ENCODE measurements at places on chromosomes 1 and 21. TPM values are rescaled to one million over a fixed set of nuclear protein-coding genes. Genes with fewer than 3 reads are reported as not detected.

ERO1B gene
- total RNA-seq = 0.29 TPM

DNALI1 gene
- total RNA-seq = 9.6 TPM

FAM177B gene
- not detected for total RNA-seq

TEX38 gene
- total RNA-seq = not detected

NPHS2 gene
- total RNA-seq = not detected

SPRR1B gene
- total RNA-seq = not detected

SPRR1A gene
- total RNA-seq = not detected

SH3D21 gene
- 2.1 TPM for total RNA-seq

LCE1B gene
- not detected for total RNA-seq

TFF3 gene
- total RNA-seq = not detected

PWP2 gene
- 16.7 TPM for total RNA-seq

NCMAP gene
- total RNA-seq = not detected

BTBD19 gene
- 2.0 TPM for total RNA-seq

CFAP107 gene
- total RNA-seq = not detected

LENEP gene
- total RNA-seq = not detected

IL19 gene
- not detected for total RNA-seq

LCE3D gene
- not detected for total RNA-seq

KIRREL1 gene
- total RNA-seq = 65.7 TPM

ATP1A4 gene
- not detected for total RNA-seq

FAM78B gene
- 0.29 TPM for total RNA-seq

VHLL gene
- not detected for total RNA-seq

KRTAP10-2 gene
- not detected for total RNA-seq

TSPAN1 gene
- 0.29 TPM for total RNA-seq

RIPK4 gene
- total RNA-seq = not detected

TAF12 gene
- 29.4 TPM for total RNA-seq

GUCA2B gene
- total RNA-seq = not detected

SPRR2B gene
- total RNA-seq = not detected

RORC gene
- total RNA-seq = not detected

RSPH1 gene
- not detected for total RNA-seq

PGLYRP3 gene
- total RNA-seq = not detected

KIF2C gene
- 53.3 TPM for total RNA-seq

AHDC1 gene
- 7.8 TPM for total RNA-seq

ANKRD45 gene
- not detected for total RNA-seq

ACTL8 gene
- total RNA-seq = not detected

PCP4L1 gene
- total RNA-seq = not detected

SPATA17 gene
- 0.18 TPM for total RNA-seq

TRIM58 gene
- total RNA-seq = 0.29 TPM

HTR1D gene
- total RNA-seq = not detected

SPATA45 gene
- not detected for total RNA-seq

NEGR1 gene
- 4.0 TPM for total RNA-seq

CBS gene
- 74.4 TPM for total RNA-seq
